ENCODE measurements at places on chromosomes 5 and 9.

DNA sequence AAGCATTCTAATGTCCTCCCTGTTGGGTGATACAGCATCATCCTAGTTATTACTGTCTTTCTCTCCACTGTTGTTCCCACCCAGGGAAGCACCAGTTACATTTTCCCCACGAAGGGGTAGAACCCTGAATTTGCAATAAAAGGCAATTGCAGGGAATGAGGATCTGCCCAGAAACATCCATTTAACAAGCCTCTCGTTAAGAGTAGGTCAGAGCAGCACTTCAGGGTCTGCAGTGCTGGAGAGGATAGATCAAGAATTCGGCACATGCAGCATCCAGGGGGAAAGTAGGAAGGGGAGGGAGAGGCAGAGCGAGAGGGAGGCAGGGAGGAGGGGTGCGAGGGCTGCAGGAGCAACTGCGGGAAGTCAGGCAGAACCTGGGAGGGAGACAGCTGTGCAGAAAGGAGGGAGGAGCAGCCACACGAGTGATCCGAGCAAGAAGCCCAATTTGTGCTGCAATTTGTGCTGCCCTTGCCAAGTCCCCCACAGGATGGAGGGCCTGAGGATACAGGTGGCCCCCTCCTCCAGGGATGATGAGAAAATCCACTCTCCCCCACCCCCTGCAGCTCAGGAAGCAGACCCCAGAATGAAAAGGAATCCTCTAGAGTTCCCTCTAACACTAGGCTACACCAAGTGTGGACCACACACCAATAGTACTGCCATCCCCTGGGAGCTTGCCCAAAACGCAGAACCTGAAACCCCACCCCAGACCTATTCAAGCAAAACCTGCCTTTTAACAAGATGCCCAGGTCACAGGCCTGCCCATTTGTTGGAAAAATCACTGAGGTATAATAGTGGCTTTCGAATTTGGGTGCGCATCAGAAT, 62.2 kb downstream of the EPB41L4B start:
- no peak for DNase-seq

- no peak for DNase-seq
These were observed 169.4 kb downstream of the APBA1 start for GRCh38 chr9:69502671-69503301.

DNA sequence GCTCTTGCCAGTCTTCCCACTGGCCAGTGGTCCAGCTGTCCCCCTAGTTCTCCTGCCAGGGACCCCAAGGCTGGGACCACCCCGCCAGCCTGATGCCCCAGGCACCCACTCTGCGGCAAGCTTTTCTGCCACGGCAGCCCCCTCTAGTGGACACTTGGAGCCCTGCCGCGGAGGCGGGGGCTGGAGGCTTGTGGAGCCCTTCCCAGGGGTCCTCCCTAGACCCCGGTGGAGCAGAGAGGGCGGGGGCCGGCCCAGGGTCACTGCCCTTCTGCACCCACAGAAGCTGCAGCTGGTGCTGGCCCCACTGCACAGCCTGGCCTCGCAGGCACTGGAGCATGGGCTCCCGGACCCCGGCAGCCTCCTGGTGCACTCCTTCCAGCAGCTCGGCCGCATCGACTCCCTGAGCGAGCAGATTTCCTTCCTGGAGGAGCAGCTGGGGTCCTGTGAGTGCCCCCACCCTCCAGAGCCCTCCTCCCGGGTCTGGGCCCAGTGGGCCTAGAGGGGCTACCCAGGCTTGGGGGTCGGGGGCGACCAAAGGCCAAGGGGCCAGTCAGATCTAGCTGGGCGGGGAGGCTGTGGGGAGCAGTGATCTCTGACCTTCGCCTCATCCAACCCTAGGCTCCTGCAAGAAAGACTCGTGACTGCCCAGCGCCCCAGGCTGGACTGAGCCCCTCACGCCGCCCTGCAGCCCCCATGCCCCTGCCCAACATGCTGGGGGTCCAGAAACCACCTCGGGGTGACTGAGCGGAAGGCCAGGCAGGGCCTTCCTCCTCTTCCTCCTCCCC, 9.1 kb downstream of the EGFL7 start:
- no peak for DNase-seq

DNA sequence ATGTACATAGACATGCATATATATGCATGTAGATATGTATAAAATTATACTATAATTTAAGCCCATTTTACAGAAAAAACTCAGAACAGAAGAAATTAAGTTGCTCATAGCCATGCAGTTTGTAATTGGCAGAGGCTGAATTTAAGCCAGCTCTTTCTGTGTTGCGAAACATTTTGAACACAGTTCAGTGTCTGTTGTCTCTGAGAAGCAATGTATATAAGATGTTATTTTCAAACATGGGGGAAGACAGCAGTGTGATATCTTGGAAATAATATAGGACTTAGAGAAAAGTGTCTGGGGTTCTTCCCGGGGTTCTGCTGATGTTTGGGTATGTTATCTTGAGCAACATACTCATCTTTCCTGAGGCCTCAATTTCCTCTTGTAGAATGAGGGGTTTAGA, 37.6 kb downstream of the SVEP1 start:
- no peak for DNase-seq

GRCh38 chr5:149439899-149440542, 60.9 kb upstream of the IL17B start:
- DNase-seq: no peak

- no peak for DNase-seq
These were observed 2.2 kb downstream of the LMX1B start for GRCh38 chr9:126615791-126616447.

GRCh38 chr5:179488491-179488890, 61.9 kb upstream of the RUFY1 start:
- DNase-seq: no peak

GRCh38 chr5:138793575-138793974, 40.4 kb downstream of the CTNNA1 start:
- DNase-seq: no peak

DNA sequence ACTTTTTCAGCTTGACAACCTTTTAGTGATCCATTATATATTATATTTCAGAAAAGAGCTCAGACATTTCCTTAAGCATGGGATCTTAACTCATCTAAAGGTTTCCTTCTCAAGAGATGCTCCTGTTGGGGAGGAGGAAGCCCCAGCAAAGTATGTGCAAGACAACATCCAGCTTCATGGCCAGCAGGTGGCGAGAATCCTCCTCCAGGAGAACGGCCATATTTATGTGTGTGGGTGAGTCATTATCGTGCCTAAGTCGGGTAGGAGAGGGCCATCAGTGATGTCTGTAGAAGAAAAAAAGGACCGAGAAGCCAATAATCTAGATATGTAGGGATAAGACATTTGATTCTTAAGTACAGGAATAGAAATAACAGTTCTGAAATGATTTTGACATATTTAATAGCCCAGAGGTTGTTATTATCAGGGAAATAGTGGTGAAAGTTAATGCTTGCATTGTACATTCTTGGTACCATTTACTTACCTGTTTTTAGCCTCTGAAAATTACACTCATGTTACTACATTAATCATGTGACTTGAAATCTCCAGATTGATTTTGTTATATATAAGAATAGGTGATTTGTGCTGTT, 28.2 kb downstream of the MTRR start:
- DNase-seq: no peak

DNA sequence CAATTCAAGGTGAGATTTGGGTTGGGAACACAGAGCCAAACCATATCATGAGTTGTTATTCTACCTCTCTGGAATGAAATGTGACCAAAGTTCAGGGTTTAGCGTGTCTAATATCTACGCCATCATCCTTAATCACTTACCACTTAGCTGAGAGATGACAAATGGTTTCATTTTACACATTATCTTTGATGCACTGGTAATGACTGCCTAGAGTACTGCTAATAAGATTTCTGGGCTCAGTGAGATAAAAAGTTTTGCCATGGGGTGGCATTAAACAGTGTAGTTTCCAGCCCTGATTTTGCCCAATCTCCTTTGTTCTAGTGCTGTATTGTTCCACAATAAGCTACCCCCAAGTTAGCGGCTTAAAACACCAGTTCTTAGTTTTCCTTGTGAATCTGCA, 367.2 kb downstream of the MLLT3 start:
- DNase-seq: no peak

- DNase-seq: no peak
These were observed 24.2 kb downstream of the SERINC5 start for GRCh38 chr5:80231693-80232092.

- no peak for DNase-seq
These were observed 222.9 kb downstream of the ARL15 start for GRCh38 chr5:54087436-54087835.

- DNase-seq: no peak
These were observed 5.3 kb upstream of the PRDM12 start for GRCh38 chr9:130658893-130659698.

All from stimulated activated CD8-positive, alpha-beta memory T cell treated with anti-CD3 and anti-CD28 coated beads, Interleukin-4, amount 100 ng/mL, for 4 hours (primary cell).